ENCODE measurements at places on chromosomes 5 and 9.

DNA sequence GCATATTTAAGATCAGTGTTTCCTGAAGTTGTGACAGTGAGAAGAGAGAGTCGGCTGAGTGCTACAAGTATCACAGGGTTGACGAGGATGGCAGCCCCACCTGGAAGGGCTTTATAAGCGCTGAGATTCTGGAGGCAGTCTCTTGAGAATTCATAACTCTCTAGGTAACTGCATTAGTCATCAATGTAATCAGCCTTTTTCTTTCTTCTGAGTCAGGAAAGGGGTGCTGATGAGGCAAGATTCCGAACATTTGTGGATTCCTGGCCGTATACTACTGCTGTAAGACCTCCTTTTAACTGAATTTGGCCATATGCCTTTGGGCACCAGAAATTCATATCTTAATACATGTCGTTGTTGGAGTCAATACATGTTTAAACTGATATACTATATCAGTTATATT is 6.6 kb upstream of the RNF20 start:
- no peak for DNase-seq

DNA sequence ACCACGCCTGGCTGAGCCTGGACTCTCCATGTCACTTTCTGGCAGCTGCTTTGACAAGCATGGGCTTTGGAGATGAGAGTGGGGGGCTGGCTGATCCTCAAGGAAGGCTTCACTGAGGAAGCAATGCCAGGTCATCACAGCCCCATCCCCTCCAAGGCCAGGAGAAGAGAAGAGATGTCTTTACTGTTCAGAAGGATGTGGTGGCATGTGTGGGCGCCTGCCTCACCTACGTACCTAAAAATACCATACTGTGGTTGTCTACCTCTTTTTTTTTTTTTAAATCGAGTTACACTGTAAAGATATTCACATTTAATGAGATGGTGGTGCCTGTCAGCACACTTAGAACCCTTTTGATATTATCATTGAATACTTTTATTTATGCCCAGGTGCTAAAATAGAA is 26.4 kb upstream of the CTNNA1 start:
- no peak for DNase-seq

DNA sequence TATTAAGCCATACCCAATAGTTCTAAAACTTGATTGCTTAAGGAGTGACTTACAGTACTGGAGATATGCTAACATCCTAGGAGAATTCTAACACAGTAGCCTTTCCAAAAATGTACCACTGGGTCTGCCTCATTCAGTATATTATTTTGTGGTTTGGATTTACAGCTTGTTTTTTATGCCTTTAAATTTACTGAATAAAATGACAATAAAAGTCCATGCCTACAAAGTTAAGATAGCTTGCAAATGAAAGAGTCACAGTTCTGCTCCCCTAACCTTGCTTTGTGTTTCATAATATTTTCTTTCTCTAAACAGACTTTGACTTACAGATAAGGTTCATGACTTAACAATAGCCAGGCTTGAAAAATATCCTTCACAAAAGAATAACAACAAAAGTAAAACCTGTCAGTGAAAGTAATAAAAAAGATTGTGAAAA is 951.1 kb upstream of the NUDT12 start:
- DNase-seq: no peak

DNA sequence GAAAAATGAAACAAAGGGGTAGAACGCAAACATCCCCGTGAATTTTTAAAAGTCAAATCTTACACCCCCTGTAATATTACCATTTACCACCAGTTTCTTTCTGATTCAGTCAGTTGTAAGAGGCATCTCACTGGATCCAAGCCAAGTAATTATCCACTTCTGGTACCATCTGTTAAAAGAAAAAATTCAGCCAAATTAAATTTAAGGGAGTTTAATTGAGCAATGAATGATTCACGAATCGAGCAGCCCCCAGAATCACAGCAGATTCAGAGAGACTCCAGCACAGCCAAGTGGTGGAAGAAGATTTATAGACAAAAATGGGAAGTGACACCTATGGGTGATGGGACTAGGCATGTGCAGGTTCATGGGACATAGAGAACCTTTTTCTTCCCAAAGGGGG is 29.9 kb upstream of the MTMR12 start:
- DNase-seq: no peak

DNA sequence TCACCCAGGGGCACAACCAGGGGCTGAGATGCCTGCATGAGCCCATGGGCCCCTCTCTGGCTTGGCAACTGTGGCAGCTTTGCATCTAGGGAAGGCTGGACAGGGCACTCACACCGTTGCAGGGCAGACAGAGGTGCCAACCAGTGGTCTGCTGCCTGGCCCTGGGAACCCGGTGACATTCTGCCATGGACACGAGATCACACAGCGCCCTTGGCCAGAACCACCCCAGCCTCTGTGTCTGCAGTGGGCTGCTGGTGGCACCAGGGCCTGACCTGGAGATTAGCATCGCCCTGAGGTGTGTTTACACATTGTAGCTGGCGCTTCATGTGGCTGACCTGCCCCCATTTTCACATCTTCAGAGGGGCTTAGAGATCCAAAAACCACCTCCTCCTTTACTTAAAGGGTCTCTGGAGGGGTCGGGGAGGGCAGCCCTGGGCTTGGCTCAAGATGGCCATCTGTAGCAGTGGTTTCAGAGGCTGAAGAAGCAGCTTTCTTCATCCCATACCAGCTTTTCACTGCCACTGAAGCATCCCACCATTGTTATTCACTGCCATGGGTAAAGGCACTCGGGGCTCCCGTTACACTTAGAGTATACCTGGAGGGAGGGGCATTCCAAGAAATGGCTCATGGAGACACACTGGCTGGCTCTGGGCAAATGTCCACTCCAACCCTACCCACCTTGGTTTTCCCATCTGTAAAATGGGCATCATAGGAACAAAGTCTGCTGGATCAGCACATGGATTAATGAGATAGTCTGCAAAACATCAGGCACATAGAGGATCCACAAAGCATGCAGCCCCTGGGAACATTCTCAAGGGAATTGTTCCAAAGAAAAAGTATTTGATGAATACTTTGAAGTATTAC is 11.4 kb downstream of the DCANP1 start:
- no peak for DNase-seq

DNA sequence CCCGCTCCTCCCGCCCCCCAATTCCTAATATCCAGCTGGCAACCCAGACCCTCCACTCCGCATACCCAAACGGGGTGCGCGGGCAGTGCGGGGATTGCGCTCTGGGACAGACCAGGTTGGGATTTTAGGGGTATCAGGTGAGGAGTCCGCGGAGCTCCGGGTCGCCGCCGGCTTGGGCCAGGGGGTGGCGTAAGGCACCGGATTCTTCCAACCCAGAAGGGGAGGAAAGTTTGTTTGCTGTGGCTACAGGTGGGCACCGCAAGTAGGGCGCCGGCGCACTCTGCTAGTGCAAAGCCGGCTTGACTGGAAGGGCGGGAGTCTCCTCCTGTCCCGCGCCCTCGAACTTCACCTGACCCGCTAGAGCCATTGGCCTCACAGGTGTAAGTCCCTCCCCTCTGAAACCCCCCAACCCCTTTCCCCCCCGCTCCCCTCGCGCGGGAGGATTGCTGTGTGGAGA is 709 bp downstream of the IQGAP2 start:
- DNase-seq: peak; percentile 43

DNA sequence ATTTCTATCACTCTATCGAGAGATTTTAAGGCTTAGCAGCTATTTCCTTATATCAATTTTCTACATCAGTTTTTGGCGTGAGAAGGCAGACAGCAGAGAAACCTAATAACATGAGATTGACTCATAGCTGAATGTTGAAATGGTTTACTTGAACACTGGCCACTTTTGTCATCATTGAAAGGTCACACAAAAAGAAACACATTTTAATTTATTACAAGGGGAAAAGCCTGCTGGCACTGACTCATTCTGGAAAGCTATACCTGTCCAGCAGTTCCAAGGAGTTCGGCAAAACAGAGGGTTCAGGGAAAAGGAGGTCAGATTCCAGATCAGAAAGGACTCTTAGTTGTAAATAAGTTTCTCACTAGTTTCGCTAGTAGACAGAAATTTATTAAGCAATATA is 566.4 kb downstream of the DNAH5 start:
- DNase-seq: no peak

- no peak for DNase-seq
Measured at GRCh38 chr5:103260951-103261350, 2.4 kb downstream of the MACIR start.

GRCh38 chr9:69499959-69500358 is 172.2 kb downstream of the APBA1 start:
- DNase-seq: no peak

DNA sequence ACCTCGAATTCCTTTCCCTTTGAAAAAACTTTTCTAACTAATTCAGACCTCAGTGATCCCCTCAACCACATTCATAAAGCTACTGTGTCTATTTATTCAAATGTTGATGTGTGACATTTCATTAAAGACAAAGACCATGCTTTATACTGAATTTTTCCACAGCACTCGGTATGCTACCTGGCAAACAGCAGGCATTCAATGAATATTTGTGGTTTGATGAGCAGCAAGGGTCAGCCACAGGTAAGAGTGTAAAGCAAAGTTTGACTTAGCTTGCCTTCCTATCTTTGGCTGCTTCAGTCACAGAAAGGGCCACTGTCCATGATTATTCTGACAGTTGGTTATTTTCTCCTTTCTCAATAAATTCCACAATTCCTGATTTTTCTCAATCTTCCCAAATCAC is 5.1 kb upstream of the CDC42SE2 start:
- no peak for DNase-seq

GRCh38 chr5:149011084-149011483 is 51.8 kb downstream of the SH3TC2 start:
- DNase-seq: no peak

DNA sequence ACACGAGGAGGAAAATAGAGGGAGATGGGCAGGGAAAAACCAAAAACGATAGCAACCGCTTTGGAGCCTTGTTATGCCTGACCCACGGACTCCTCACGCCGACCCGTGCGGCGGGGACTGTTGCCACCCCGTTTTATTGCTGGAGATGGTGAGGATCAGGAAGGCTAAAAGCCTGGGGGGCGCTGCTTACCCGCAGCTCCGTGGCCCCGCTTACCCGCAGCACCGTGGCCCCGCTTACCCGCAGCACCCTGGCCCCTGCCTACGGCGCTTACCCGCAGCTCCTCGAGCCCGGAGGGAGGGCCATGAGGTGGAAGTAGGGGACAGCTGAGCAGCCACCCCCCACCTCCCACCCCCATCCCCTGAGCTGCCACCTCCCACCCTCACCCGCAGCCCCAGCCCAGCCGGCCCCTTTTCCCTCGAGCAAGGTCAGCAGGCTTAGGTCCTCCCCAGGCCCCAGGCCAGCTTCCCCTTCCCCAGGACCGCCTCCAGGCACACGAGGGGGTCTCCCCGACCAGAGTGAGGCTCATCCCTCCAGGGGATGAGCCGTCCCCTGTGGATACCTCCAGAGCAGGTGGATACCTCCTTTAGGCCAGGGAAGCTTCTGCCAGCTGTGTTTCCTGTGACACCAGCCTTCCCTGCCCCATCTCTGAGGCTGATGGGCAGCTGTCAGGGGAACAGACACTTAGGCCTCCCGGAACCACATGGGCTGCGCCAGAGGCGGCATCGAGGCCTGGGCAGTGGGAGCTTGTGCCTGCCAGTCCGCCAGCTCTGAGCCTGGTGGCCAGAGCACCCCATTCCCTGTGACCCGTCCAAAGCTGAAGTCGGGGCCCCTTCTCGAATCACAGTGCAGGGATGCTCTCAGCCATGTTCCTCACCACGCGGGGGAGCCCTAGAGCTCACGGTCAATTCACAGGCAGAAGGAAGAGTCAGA is 92.3 kb downstream of the LMX1B start:
- peak; percentile 74 for DNase-seq

DNA sequence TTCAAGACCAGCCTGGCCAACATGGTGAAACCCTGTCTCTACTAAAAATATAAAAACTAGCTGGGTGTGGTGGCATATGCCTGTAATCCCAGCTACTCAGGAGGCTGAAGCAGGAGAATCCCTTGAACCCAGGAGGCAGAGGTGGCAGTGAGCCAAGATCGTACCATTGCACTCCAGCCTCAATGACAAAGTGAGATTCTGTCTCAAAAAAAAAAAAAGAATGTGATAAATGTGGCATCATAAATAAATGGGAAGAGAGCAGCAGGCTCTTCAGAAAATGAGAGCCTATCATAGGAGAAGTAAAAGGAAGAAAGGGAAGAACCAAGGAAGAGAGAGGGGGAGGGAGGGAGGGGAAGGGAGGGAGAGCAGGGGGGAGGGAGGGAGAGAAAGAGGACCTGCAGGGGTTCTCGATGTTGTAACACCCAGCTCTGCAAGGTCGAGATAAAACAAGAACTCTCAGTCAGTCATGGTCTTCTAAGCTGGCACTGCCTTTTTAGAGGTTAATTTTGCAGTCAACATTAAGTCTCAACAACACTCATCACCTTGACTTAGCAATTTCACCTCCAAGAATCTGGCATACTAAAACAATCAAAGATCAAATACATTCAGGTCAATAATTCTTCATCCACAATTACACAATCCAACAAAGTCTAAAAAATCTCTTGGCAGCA is 68.7 kb upstream of the SIMC1 start:
- DNase-seq: no peak

DNA sequence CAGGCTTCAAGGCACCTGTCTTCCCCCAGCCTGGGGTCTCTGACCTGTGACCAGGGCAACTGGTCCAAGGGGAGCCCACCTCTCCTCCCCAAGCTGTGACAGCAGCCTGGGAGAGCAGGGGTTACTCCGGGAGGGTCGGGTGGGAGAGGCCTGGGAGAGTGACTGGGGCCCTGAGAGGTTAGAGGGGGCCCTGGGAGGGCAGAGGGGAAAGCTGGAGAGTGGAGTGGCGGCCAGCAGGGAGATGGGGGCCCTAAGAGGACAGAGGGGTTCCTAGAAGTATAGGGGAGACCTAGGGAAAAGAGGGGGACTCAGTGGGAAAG is 302 bp downstream of the LCN9 start:
- no peak for DNase-seq

DNA sequence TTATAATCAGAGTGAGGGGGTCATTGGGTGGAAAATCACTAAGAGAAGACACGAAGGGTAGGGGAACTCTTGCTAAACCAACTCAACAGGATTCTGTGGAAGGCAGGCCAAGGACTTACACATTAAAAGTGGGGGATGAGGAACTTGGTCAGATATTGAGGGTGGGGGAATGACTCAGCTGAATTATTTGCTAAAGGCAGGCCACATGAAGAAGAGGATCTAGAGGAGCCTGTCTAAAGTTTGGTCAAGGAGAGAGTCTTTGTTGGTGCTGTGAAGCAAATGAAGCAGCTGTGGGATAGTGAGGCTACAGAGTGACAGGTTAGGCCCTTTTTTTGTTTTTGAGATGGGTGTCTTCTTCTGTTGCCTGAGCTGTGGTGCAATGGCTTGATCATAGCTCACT is 63.9 kb upstream of the SPRY4 start:
- DNase-seq: no peak

- DNase-seq: no peak
Measured at GRCh38 chr9:112443200-112443599, 43.4 kb upstream of the KIAA1958 start.

DNA sequence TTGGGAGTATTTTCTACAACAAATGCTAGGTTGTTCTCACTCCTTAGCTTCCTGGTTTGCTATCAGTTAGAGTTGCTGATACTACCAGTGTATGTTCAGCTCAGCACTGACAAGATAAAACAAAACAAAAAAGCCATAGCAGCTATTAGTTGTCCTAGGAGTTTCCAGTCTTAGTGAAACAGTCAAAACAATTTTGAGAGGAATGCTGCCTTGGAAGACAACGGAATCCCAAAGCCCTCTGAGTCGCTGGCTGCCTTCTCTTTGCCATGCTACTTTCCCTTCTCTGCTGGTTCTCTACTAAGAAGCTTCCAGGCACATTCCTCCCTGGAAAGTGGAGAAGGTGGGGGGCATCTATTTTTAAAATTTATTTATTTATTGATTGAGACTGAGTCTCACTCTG is 5.4 kb upstream of the CREBRF start:
- DNase-seq: no peak

All from activated CD8-positive, alpha-beta memory T cell treated with anti-CD3 and anti-CD28 coated beads for 48 hours (primary cell).